ENCODE measurements at places on chromosomes 4 and X.

DNA sequence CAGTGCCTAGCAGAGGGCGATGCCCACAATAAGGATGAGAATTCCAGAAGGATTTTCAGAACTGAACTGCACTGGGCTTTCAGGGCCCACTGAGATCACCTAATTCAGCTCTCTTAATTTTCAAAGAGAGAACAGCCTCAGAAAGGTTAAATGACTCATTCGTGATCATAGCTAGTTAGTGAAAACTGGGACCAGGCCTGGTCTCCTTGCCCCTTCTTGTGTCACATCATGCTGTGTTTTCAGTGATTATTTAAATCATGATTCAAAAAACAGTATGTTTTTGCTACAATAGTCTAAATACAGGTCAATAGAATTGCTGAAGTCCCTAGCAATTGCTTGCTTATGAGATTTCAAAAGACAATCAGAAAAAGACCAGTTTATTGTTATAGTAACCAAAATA, 136.4 kb upstream of the PLAC1 start:
- no peak for DNase-seq

GRCh38 chrX:119190091-119190681, 45.9 kb upstream of the PGRMC1 start:
- DNase-seq = no peak

DNA sequence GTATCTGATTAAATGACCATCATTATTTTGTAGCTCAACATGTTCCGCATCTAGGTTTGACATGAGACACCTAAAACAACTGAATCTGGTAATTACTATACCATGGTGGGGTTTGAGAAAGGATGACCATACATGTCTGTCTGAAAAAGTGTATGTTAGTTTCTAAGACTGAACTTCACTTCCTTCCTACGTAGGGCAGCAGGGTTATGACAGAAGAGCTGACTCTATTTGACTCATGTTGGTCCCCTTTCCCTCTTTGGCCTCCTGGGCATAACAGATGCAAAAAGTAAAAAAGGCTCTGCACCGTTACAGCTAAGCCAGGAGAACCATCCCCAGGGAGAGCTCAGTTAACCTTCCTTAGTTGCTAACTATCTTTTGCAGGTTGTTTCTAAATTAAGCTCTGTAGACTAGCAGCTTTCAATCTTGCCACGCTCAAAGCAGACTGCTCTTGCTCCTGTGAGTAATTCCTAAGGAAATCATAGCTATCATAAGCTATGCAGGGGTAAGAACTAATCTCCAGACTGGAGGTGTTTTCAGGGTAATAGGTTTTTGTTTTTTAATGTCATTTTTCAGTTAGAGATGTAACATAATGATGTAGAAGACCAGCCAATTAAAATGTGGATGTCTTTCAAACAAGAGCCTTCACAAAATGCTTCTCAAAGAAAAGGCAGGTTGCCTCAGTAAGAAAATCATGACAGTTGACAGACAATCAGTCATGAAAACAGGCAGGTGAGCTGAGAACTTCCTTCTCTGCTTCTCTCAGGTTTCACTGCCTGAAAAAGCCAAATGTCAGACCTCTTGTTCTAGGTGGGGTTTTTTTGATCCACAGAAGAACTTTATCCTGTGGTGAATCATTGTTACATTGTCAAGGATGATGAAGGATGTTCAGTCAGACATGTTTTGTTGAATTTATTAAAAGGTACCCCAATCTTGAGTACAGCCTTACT, 66.9 kb upstream of the DAPP1 start:
- no peak for DNase-seq

- no peak for DNase-seq
These were observed 362.5 kb upstream of the TRAM1L1 start for GRCh38 chr4:117447925-117448324.

DNA sequence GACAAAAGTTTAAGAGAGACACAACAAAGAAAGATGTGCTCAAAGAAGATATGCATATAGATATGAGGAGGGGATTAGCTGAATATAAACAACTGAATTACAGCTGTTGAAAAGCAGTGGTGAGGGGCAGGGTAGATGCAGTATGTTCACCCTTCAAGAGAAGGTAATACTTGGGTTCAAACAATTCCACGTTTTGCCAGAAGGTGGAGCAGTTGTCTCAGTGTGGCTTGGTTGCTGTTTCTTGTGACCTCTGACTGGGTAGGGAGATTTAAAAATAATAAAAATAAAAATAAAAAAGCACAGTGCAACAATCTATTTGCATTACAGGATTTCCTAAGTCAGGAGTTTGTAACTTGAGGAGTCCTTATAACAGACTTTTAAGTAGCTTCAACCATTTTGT, 23.3 kb downstream of the PHOX2B start:
- DNase-seq = no peak

DNA sequence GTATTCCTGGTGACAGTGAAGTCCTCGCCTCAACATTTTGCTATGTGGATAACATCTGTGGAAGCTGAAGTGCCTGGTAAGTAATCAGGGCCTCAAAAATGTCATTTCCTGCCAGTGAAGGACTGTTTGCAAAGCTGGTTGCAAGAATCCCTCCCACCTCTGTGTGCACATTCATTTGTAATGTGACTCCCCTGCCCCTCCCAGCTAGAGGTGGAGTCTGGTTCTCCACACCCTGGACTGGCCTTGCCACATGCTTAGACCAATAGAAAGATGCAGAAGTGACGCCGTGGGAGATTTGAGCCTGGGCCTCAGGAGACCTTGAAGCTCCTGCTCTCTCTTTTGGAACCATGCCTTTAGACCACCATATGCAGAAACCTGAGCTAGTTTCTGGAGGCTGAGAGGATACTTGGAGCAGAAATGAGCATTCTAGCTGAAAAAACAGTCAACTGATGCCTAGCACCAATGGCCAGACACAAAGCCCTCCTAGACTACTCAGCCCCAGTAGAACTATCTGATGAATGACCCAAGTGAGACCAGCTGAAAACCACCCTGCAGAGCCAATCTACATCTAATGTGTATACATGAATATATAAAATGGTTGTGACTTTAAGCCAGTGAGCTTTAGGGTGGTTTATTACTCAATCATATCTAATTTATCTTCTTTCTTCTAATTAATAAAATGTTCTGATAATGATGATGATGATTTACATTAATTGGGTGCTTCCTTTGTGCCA, 47.8 kb upstream of the CRMP1 start:
- no peak for DNase-seq

GRCh38 chrX:28901637-28902036, 314.4 kb downstream of the IL1RAPL1 start:
- DNase-seq = no peak

DNA sequence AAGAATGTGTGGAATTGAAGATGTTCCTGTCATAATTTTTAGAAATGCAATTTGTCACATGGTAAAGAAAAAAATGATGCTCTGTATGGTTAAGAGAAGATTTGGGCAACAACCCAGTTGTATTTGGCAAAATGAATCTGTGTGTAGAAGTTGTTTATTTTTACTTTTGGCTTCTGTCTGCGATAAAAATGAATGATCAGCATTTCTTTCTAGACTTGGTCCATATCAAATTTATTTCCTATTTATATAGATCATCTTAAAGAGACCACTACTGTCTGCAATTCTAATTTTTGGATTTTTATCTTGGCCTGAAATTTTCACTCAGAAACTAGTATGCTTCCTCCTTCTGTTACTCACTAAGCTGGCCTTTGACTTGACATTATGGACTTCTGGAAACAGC, 396.9 kb downstream of the FAM47A start:
- DNase-seq = no peak

GRCh38 chrX:31060016-31060415, 11.8 kb downstream of the FTHL17 start:
- no peak for DNase-seq

DNA sequence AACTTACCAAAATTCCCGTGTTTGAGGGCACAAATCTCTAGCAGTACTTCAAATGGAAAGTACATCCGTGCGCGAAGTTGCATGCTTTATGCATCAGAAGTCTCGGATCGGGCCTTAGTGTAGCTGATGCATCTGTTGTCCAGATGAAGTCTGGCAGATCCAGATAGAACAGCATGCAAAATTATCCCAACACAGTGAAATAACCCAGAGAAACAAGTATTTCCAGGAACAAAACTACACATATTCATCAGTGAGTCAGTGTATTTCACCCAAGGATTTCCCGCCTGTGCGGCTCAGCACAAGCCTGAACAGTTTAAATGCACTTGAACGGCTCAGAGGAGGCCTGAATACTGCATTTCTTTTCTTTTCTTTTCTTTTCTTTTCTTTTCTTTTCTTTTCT, 27.4 kb upstream of the CLDN24 start:
- DNase-seq = no peak

DNA sequence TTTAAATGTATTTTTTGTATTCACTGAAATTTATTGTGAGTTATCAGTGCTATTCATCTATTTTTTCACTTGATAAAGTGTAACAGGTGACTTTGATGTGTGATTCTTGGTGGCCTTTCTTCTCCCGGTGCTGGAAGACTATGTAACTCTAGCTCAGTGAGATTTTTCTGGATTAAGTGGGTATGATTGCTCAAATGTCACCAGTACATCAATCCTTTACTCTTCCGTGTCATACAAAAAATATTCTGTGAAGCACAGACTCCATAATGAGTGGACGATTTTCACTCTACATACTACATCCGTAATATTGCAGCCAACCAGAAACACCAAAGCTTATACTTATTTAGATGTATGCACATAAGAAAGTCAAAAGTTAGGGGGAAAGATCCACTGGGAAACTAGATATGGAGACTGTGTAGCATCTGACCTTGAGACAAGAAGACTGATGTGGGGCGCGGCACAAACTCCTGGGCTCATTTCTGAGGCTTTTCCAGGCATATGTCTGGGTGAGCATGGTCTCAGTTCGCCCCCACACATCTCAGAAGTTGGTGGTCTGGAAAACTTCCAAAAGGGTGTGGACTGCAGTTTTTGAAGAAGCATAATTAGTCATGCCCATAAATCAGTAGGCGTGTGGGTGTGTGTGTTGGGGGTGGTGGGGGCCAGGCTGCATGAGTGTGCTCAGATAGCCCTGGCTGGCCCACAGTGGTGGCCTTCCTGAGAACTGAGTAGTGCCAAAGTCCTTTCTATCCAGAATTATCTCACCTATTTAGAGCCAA, 53.9 kb upstream of the TENM3 start:
- no peak for DNase-seq

GRCh38 chr4:113678641-113679040, 82.9 kb downstream of the CAMK2D start:
- DNase-seq = no peak

- DNase-seq = no peak
These were observed 45.7 kb upstream of the PRSS12 start for GRCh38 chr4:118398226-118399090.

DNA sequence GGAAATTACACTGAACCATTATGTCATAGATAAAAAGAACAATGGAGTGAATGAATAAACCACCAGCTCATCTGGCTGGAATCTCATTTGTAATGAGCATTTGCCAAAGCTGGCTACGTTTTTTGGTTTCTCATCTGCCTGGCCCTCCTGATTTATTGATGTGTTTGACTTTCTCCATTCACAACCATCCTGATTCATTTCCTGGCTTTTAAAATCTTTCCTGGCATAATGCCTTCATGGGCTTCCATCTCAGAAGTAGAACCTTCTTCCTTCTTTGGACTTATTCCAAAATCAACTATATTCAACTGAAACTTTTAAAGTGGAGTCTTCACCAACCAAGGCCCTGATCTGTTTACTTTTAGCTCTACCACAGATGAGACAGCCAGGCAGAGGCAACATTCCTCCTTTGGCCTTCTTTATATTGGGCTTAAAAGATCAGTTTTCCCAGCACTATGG, 36.0 kb upstream of the ARSJ start:
- DNase-seq = no peak

DNA sequence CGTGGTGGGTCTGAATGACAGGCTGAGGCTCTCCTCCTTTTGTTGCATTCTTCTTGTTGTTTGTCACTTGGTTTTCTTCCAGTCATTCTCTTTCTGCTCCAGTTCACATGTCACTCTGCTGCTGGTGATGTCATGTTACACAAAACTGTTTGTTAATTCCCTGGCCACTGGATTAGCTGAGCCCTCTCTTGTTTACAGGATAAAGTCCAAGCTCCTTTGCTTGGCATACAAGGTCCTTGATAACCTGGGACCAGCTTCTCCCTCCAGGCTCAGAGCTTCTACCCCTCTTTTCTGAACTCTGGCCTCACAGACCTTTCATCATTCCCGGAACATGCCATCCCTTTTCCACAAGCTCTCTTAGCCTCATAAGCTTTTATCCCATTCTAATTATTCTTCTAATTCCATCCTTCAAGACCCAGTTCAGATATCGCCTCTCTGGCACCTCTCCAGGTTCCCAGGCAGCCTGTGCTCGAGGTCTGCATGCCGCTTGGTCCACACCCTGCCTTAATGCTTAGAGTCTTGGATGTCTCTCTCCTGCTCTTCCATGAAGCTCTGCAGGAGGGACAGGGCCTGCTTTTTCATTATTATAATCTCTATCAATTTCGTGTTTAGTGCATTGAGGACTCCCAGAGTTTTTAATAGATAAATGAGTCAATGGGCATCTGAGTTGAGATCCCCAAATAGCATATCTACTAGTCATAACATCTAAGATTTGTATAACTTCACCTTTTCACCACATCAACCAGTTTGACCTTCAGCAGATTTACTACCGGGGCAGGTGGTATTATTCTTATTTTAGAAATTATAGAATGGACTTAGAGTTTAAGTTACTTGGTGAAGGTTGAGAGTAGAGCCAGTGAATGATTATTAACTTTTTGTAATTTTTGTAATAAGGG, 98.7 kb downstream of the TMEM131L start:
- DNase-seq = no peak

DNA sequence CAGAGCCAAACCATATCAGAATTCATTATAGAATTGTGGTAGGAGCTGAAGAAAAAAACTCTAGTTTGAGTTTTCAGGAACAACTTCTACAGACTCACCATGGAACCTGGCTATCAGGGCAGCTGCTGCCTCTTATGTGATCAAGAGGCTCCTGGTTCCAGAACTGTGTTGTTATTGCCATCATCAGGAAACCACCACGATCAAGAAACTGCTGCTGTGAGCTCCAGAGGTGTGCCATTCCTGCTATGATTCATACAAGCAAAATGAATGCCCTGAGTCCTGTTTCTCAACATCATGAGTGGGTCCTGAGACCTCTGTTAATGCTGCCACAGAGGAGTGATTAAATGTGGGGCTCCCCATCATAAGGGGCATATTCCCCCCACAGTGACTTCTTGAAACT, 43.7 kb downstream of the TASL start:
- DNase-seq = no peak
